ENCODE measurements at places on chromosomes 7 and 10. TPM values are rescaled to one million over a fixed set of nuclear protein-coding genes. Genes with fewer than 3 reads are reported as not detected.

GRCh38 chr10:88226891-88227290 lies 356.2 kb downstream of the RNLS start:
- DNase-seq, result no peak

GRCh38 chr10:311901-312665 lies 176.8 kb downstream of the ZMYND11 start:
- DNase-seq, result no peak

DNA sequence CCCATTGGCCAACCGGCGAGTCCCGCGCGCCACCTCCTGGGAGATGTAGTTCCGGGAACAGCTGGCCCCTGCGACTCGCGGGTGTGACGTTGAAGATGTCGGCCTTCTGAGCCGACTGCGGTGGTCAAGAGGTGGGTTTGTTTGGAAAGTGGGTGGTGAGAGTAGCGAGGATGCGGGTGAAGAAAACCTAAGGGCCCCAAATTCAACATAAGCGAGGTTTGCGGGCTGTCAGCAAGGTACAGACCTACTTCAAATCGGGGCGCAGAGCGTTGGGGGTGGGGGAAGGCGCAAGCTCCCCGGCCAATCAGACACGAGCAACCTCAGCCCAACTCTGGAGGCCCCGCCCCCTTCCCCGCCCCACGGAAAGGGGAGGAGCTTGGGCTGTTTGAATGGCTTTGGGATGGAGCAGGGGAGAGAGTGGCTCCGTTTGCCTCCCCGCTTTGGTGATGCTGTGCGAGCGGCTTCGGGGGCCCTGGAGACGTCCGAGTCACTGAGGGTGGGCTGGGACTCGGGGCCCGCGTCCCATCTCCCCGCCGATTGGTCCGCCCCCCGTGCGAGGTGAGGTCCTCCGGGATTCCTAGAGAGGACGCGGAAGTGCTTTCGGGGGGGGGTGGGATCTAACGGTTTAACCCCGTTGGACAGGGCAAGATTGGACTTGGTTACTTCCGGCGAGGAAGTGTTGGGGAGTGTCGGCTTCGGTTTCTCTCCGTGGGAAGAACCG lies at the start of gene ZKSCAN5:
Gene ZKSCAN5, plus strand, starts transcription at position 60 of the 721 bp plus-strand sequence. CDS start 1,383 bp downstream, outside the sequence.
- peak; percentile 99 for DNase-seq

DNA sequence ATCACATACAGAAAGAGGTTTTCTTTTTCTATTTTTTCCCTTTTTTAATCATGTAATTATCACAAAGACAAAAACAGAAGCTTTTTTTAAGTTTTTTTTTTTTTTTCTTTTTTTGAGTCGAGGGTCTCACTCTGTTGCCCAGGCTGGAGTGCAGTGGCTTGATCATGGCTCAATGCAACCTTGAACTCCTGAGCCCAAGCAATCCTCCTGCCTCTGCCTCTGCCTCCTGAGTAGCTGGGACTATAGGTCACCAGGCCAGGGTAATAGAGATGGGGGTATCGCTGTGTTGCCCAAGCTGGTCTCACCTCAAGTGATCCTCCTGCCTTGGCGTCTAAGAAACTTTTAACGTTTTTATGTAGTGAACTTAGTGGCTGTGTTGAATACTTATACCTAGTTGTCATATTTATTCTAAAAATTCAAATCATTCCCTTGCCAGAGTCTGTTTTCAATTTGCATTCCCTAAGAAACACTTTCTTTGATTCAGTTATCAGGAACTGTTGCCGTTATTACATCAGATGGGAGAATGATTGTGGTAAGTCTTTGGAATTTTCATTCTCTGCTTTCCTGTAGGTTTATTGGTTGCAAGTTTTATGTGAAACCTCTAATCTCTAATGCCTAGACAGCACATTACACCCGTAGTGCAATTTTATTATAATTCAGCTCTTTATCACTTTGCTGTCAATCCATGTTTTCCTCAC lies 1.3 kb downstream of the LSM8 start:
- no peak for DNase-seq

Gene TMEM60
- 6.6 TPM for total RNA-seq

Gene TSPAN12
- total RNA-seq, result 56.9 TPM

Gene MEPCE
- total RNA-seq, result 22.2 TPM

Gene STAMBPL1
- 2.0 TPM for total RNA-seq

Gene IQUB
- total RNA-seq, result 0.30 TPM

Data from Right ventricle myocardium superior (tissue), 1 donor.